Skeletal muscle tissue (tissue), 5 donors: ENCODE measurements at places on chromosomes 2 and 18. TPM values are rescaled to one million over a fixed set of nuclear protein-coding genes. Genes with fewer than 3 reads are reported as not detected.

Gene PROC
- total RNA-seq, result not detected

Gene ACSL3
- total RNA-seq, result 85.6 TPM

Gene SLC30A3
- 0.52 TPM for total RNA-seq

Gene ZSWIM2
- not detected for total RNA-seq

Gene ALPP
- total RNA-seq, result not detected

Gene PER2
- total RNA-seq, result 8.4 TPM

Gene DNAH7
- under 0.01 TPM for total RNA-seq

Gene C2orf15
- total RNA-seq, result not detected

Gene GAD1
- 0.52 TPM for total RNA-seq

Gene HAUS1
- total RNA-seq, result 13.0 TPM

Gene SMYD5
- 18.8 TPM for total RNA-seq

Gene FRZB
- 6.8 TPM for total RNA-seq

Gene BOLL
- total RNA-seq, result 2.6 TPM

Gene PRSS56
- 1.0 TPM for total RNA-seq

Gene ALLC
- not detected for total RNA-seq

Gene SLC5A7
- under 0.01 TPM for total RNA-seq

Gene KIF1A
- total RNA-seq, result 4.7 TPM

Gene RAD51AP2
- not detected for total RNA-seq

Gene CEP68
- total RNA-seq, result 27.1 TPM

Gene ALPI
- total RNA-seq, result not detected

Gene ATP5MC3
- total RNA-seq, result 169 TPM
